Left hindlimb (tissue), 1 donor: ENCODE measurements at places on chromosomes 12 and 14.

- DNase-seq = no peak
Measured at GRCh38 chr12:12736759-12737676, 19.9 kb downstream of the CDKN1B start.

GRCh38 chr12:64053117-64053516 lies 169.0 kb downstream of the KICS2 start:
- no peak for DNase-seq

DNA sequence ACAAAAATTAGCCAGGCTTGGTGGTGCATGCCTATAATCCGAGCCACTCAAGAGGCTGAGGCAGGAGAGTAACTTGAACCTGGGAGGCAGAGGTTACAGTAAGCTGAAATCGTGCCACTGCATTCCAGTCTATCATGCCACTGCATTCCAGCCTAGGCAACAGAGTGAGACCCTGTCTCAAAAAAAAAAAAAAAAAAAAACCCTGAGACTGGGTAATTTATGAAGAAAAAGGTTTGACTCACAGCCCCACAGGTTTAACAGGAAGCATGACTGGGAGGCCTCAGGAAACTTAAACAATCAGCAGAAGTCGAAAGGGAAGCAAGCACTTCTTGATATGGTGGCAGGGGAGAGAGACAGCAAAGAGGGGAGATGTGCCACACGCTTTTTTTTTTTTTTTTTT lies 123.2 kb downstream of the GXYLT1 start:
- DNase-seq = no peak

GRCh38 chr14:63200035-63200740 lies 4.1 kb upstream of the RHOJ start:
- no peak for DNase-seq

GRCh38 chr12:1444142-1444516 lies 150.3 kb downstream of the FBXL14 start:
- DNase-seq = no peak

DNA sequence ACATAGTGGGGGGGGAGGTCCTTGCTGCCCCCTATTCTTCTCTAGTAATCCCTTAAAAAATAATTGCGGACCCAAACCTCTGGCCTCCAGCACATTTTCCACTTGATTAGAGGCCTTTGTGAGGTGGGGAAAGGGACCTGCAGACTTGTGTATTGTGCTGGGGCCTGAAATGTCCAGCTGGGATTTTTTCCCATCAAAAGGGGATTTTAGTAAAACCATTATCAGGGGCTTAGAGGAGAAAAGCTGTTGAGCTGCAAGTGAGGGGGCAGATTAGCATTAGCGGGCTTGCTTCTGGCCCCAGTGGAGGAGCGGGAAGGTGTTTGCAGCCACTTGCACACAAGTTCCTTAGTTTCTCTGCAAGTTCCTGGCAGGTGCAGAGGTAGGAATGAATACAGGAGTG lies 13.9 kb downstream of the FBXL14 start:
- no peak for DNase-seq

DNA sequence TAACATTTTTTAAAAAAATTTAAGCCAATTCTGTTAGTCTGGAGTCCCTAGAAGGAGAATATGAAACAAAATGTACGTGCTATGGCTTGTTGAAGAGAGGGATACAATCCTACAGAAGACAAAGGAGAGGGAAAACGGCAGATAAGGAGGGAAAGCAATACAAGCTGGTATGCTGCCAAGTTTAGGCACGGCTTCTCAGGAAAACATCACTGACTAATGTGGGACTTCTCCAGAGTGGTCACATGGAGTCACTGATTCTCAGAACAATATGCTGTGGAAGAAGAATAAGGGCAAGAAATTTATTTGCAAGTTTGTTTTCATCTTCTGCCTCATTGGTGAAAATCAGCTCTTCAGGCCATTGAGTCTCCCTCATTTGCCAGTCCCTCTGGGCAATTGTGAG lies 22.9 kb upstream of the NR1H4 start:
- no peak for DNase-seq

DNA sequence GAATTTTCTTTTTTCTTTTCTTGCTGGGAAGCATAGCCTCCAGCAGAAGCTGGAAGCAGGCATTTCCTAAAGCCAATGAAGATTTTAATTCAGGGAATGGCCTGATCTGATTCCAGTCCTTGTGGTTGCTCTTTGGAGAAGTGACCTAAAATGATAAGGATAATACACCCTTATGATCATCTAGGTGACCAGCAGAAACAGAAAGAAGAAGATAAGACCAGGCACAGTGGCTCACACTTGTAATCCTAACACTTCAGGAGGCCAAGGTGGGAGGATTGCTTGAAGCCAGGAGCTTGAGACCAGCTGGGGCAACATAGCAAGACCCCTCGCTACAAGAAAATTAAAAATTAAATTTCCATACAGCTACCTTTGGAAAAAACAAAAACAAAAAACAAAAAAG lies 51.2 kb downstream of the EEA1 start:
- no peak for DNase-seq

GRCh38 chr12:1517734-1518525 lies 76.5 kb downstream of the FBXL14 start:
- DNase-seq = no peak

- no peak for DNase-seq
Measured at GRCh38 chr14:54502602-54503001, 7.1 kb upstream of the CGRRF1 start.

GRCh38 chr14:20614038-20614840 lies 23.1 kb upstream of the RNASE12 start:
- no peak for DNase-seq

- no peak for DNase-seq
Measured at GRCh38 chr12:119235197-119235751, 56.5 kb downstream of the HSPB8 start.

- no peak for DNase-seq
Measured at GRCh38 chr12:87678453-87678852, 350.7 kb downstream of the C12orf50 start.

GRCh38 chr14:89669193-89669592 lies 252.2 kb upstream of the FOXN3 start:
- no peak for DNase-seq

GRCh38 chr12:12636641-12637040 lies 25.0 kb downstream of the CREBL2 start:
- DNase-seq = no peak

GRCh38 chr12:15751741-15752140 lies 37.4 kb downstream of the EPS8 start:
- DNase-seq = no peak

DNA sequence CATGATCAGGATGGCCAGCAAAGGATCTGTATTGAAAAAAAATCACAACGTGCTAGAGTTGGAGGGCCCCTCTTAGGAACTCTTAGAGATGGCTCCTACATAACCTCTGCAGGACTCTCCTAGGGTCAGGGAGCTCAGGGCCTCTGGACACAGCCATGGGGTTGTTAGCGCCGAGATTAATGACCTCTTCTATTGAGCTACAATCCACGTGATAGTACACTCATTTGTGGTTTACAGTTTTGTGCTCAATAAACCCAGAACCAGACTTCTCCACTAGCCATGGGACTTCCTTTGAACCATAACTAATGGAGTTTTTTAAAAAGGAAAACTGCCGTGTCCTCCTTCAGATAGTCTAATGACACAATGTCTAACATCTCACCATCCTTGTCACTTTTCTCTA lies 29.6 kb upstream of the HDAC7 start:
- DNase-seq = no peak

DNA sequence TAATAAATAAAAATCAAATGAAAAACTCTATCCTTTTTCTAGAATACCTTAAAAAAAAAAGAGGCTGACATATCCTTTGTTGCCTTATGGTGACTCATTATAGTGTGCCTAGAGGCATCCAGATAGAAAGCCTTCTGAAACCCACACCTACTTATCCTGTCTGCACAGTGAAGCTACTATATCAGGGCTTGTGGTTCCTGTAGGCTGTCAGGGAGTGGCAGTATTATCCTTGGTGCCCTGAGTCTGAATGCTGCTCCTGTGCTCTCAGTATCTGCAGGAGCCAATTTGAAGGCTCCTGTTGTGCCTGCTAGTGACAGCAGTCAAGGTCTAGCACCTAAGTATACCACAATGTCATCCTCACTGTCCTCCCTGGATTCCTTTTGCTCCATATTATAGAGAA lies 168.4 kb upstream of the AVPR1A start:
- DNase-seq = no peak

- peak; percentile 56 for DNase-seq
Measured at GRCh38 chr12:12562016-12562483, 613 bp downstream of the DUSP16 start.

- no peak for DNase-seq
Measured at GRCh38 chr12:4723226-4723625, 3.0 kb downstream of the GALNT8 start.

DNA sequence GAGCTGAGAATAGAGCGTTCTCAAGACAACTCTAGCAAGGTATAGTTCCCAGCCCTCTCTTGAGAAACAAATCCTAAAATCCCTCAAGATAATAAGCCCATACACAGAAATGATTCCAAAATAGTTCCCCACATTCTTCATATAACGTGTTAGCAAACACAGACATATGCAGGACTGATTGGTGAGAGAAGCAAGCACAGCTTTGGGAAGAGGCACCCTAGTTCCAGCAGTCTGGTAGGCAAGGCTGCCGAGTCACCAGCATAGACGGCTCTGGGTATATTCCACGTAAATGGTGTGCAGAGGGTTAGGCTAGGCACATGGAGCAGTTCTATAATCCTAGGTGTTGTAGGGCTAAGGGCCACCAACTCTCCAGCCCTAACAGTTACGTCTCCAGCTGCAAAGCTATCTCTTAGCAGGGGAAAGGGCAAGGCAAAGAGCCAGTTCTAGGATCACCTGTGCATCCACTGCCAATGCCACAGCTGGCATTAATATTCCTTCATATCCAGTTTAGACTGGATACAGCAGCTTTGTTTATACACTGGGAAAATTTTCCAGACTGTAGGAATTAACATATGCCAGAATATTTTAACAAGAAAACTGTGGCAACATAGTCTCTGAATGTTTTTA lies 52.9 kb downstream of the SH2B3 start:
- no peak for DNase-seq

GRCh38 chr12:96810057-96810456 lies 97.0 kb upstream of the NEDD1 start:
- DNase-seq = no peak

DNA sequence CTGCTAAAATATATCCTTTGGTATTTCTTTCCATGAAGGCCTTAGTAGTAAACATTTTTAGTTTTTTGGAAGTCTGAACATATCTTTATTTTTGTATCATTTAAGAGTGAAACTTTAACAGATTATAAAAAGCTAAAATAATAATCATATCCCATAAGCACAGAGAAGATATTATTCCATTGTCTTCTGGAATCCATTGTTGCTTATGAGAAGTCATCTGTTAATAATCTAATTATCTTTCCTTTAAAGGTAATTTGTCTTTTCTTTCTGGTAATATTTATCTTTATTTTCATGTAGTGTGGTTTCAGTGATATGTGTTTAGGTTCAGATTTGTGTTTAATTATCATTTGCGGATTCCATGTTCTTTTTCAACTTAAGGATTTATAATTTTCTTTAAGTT lies 261.7 kb downstream of the MSRB3 start:
- DNase-seq = no peak

DNA sequence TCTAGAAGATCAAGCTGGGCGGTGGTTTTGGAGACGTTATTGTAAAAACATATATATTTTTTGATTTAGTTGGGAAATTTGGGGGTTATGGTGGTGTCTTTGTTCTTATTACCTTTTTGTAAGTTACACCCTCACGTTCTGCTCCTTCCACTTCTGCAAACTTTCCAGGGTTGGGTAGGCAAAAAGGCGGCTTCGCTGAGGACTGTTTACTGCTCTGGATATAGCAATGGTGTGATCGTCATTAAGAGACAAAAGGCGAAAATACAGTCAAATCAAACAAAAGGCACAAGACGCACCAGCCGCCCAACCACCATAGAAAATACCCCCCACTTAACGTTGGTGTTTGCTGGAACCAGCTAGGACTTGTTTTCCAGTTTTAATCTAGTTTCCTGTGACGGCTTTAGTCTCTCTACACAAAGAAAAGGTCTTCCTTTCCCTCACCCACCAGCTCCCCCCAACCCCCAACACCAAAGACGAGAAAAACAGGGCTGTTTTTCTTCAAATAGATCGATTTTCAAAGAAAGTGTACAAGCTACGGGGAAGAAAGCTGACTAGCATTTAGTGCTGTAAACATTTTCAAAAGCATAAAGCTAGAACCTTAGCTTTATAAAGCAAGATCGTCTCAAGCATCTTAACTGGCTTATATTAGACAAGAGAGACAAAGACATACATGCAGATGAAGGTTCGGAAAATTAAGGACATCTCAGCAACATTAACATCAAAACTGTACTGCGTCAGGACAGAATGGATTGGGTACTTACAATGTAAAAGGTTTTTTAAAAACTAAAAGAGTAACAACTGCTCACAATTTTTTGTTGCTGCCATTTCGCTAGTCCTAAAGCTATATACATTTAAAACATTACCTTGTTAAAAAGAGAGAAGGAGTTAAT lies 2.0 kb upstream of the SETD1B start:
- no peak for DNase-seq

DNA sequence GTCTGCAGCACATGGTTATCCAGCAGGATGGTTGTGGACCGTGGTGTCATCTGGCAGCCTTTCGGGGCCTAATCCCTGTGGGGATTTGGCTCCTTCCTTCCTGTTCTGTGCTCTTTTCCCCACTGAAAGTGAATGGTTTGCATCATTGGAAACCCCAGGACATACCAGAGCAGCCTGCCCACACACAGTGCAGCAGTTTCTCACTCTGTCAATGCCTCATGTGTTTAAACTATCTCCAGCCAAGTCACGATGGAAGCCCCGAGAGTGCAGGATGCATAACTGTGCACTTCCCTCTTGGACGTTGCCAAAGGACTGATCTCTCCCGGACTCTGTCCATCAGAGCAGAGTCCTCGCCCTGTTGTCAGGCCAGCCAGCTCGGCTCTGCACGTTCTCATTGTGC lies 29.0 kb upstream of the AMN start:
- DNase-seq = peak; percentile 69

GRCh38 chr14:22780941-22781300 lies 14.4 kb downstream of the OXA1L start:
- no peak for DNase-seq
